ENCODE measurements at places on chromosomes 5 and 9.

GRCh38 chr9:130570208-130570607, 9.2 kb upstream of the FUBP3 start:
- no peak for DNase-seq

DNA sequence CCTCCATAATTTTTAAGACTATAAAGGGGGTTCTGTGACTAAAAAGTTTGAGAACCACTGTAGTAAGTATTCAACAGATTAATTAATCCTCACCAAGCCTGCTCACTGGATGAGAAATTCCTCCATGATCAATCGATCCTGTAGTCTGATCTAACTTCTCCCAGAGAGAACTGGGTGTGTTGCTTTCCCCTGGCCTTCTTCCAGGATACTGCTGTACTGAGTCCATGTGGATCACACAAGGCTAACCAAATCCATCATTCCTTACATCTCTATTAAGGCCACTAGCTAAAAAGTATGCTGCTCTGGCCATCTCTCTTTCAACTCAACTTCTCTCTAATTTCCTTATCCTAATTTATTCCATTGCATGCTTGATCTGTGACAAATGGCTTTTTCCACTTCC, 280.2 kb upstream of the PCSK5 start:
- no peak for DNase-seq

GRCh38 chr9:114386886-114387679, 699 bp downstream of the AKNA start:
- DNase-seq = no peak

DNA sequence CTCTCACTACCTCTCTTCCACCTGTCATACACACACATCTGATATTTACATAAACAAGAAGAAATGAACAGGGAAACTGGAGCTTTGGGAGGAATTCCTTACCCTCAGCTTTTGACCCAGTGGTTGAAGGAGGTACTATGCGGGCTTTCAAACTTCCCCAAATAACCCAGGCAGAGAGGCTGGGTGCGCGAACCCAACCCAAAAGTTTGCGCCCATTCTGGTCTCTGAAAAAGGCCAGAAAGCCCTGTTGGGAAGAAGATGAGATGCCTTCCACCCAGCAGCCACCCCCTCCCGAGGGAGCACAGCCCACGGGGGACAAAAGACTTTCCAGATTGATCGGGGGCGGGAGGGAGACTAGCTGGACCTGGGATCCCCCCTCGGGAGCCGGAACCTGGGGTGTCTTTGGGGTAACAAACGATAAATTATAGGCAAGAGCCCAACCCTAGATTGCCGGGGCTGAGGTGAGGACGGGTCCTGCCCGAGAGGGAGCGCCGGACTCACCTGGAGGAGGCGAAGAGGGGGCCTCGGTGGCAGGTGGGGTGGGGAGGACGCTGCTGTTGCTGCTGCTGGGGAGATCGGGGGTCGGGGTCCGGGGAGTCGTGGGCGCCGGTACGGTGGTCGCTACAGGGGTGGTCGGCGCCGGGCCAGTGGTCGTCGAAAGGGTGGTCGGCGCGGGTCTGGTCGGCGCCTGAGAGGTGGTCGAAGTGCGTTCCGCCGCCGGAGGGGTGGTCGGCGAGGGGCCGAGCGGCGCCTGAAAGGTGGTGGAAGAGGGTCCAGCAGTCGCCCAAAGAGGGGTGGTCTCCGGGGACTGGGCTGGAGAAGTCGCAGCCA, 798 bp downstream of the MEGF9 start:
- DNase-seq = no peak

DNA sequence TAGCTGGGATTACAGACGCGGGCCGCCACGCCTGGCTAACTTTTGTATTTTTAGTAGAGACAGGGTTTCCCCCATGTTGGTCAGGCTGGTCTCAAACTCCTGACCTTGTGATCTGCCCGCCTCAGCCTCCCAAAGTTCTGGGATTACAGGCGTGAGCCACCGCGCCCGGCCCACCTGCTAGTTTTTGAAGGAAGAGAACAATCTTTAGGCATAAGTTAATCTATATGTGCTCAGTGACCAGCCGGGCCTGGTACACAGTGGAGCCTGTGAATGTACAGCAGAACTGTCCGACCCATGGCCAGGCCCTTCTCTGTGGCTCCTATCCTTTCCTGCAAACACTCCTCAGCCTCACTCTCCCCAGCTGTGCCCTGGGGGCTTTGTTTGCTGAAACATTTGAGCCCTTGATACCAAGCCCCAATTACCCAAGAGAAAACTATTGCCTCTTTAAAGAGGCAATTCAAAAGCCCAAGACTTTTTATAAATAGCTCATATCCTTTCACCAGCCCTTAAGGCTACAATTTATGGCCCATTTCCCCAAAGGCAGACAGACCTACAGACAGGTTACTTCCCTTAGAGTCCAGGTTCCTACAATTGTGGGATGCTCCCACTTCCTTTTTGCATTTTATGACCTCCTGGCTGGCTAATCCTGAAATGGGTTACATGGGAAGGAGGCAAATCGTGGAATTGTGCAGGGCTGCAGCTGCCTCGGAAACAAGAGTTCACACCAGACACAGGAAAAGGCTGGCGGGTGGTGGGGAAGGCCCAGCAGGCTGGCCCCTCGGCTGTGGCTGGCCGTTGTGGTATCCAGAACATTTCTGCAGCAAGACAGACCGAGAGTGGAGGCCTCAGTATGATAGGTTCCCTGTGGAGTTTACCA, 37.5 kb downstream of the SPRY4 start:
- no peak for DNase-seq

DNA sequence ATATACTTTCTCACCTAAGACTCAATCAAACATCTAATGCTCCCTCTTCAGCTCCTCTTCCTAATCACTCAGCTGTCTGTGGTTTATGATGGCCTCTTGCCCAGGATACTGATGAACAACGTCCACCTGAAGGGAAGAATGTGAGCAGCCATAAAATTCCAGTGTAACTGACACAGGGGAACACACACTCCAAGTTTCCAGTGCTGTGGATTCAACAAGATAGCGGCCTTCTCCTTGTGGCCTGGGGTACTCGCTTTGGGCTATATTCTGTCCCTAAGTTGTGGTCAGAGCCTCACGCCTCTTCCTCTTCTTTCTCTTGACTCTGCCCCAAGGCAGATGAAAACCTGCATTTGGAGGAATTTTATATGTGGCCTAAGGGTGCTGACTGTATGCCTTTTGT, 11.7 kb downstream of the B4GALT1 start:
- DNase-seq = no peak

GRCh38 chr5:168317521-168318147, 26.2 kb downstream of the WWC1 start:
- DNase-seq = peak; percentile 95

DNA sequence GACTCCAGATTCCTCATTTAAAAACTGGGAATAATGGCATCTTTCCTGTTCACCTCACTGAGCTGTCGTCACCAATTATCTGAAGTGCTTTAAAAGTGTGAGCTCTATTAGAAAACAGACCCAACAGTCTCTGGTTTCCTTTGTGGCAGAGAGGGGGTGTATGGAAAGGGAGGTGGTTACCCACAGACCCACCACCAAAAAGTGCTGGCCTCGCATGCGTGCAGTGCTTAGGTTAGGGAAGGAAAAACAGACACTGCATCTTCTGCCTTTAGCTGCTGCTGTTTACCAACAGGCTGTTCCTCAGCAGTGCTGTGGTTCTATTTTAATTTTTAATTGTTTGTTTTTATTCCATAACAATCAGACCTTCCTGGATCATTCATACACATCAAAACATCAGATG, 249.6 kb downstream of the PIK3R1 start:
- no peak for DNase-seq

GRCh38 chr5:123511290-123511647, 708 bp upstream of the CSNK1G3 start:
- peak; percentile 59 for DNase-seq

- DNase-seq = no peak
Observed at GRCh38 chr9:105993116-105993854, 298.9 kb downstream of the TMEM38B start.

DNA sequence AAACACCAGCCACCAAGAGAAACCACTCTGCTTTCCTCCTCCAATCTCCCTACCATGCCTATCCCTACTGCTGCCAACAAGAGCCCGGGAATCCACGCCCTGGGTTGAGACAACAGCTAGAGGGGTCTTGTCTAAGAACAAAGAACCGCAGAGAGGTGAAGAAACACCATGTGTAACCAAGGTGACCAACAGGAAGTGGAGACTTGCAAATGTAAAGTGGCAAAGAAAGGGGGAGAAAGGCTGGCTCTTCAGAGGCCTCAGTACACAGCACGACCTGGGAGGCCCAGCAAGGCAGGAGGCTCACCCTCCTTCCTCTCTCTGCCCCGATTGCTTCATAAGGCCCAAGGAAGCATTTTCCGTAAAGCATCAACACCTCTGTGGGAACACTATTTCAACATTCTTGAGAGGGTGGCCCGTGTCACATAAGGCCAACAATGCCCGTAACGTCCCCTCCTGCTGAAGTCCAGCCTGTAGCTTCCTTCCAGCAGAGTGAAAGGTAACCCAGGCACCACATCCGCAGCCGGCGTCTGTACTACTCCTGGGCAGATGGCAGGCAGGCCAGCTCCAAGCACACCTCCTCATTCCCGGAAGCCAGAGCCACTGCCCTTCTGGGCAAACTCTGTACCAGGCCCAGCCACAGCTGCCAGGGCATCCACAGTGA, 18.3 kb downstream of the CCNJL start:
- no peak for DNase-seq

DNA sequence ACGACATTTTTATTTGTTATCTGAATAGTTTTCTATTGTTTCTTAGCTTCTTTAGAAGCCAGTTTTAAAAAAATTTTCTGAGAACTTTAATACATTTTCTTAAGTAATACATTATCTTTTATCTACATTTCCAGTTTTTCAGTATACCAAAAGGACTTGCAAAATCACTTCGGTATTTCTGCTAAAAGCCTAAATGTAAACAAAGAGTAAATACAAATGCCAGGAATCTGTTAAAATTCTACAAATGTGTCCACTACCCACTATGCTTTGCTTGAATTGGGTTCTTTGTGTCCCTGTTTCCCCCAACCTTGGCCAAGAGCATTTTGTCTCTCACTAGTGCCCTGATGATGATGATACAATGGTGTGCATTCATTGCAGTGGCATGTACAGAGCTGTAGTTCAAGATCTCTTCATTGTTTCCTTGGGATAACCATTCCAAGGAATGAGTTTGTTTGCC, 611.2 kb downstream of the NR2F1-AS1 start:
- no peak for DNase-seq

- no peak for DNase-seq
Observed at GRCh38 chr5:154698763-154699162, 56.4 kb upstream of the LARP1 start.

- DNase-seq = no peak
Observed at GRCh38 chr5:111859031-111859430, 102.0 kb upstream of the NREP start.

DNA sequence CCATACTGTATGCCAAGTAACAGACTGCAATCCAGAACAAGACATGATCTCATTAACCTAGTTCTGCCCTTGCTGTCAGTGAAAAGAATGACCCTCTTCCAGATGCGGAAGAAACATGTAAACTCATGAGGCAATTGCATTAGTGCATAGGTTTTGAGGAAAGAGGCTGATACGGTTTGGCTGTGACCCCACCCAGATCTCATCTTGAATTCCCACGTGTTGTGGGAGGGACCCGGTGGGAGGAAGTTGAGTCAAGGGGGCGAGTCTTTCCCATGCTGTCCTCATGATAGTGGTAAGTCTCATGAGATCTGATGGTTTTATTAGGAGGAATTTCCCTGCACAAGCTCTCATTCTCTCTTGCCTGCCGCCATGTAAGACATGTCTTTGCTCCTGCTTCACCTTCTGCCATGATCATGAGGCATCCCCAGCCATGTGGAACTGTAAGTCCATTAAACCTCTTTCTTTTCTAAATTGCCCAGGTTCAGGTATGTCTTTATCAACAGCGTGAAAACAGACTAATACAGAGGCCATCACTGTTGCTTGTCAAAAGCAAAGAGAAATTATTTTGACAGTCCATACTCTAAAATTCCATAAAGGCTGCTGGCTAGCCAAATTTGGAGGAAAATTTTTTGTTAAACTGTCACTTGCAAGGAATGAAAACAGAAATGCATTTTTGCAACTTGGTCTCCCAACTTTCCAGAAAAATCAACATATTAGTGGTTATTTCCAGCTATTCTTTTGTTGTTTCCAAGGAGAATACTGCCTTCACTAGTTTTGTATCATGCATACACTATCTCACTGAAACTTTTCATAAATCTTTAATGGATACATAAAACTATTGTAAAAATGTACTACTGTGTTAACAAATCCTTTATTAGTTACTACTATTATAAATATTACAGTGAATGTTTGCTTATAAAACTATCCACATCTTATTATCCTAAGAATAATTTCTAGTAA, 3.2 kb upstream of the ARL15 start:
- no peak for DNase-seq

GRCh38 chr5:2757563-2758351, 6.3 kb upstream of the IRX2 start:
- no peak for DNase-seq

- no peak for DNase-seq
Observed at GRCh38 chr5:56545016-56545415, 270.3 kb upstream of the MAP3K1 start.

DNA sequence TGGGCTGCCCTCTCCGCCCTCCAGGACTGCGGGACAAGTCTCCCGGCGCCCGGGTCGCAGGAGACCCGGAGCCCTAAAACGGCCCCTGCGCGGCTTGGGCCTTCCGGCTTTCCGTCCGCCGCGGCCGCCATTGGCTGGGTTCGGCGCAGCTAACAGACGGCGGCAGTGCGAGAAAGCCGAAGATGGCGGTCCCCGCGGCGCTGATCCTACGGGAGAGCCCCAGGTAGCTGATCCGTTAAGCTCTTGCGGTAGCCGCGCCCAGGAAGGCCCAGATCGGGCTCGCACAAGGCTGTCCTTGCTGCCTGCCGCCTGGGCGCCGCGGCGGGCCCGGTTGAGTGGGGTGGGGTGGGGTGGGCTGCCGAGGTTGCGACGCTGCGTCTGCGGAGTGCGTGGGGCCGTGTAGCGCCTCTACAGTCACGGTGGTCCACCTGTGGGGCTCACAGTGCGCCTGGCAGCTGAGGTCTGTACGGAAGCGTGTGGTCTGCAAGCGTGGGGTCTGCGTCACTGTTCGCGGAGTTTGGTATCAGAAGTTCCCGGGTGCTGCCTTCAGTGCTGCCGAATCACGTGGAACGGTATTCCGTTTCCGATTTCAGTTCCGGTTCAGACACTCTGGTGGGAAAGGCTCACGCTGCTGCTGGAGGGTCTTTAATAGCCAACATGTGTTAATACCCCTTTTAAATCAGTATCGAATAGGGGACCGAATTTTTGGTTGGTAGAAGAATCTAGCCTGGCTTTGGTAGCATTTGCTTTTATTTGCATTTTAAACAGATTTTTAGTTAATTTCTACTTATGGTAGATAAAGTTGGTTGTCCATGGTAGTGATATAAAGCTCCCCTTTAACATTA, at the start of gene COMMD10:
Gene COMMD10, plus strand, starts transcription at position 155 of the 845 bp plus-strand sequence.
- peak; percentile 74 for DNase-seq

GRCh38 chr5:144857454-144857853, 686.8 kb downstream of the KCTD16 start:
- DNase-seq = no peak

GRCh38 chr5:131672776-131673175, 37.7 kb upstream of the RAPGEF6 start:
- DNase-seq = no peak
